ENCODE measurements at places on chromosomes 5 and 9. TPM values are rescaled to one million over a fixed set of nuclear protein-coding genes. Genes with fewer than 3 reads are reported as not detected.

- no peak for DNase-seq
Measured at GRCh38 chr5:125446986-125447385, 700.5 kb upstream of the ZNF608 start.

DNA sequence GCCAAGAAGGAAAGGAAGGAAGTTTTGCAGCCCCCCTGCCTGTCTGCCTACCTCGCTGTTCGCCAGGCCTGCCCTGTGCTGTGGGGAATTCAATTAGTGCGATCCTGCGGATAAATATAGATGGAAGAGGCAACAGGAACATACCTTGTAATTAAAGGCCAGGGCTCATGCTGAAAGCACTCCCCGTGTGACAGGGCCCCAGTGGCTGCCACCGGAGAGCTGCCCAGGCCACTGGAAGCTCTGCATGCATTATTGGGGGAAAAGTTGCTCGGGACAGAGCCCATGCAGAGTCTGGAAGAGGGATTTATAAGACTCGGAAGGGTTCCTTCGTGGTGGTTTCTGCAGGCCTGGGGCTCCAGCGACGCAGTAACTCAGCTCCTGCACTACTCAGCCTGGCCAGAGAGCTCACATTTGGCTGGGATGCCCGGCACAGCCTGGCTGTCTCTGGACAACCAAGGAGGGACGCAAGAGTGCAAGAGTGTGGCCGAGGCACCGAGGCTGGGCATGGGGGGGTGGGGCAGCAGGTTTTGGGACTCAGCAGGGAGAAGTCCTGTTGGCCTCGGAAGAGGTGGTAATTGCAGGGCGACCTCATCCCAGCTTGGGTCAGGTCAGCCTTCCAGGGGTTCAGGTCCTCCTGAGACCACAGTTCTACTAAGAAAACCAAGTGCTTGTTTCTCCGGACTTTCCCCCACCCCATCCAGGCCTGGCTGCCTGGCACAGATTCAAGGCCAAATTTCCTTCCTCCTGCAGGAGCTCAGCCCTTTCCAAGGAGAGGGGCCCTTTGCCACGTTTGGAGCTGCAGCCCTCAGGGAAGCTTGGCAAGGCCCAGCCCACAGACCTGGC, 68.1 kb upstream of the GGTA1 start:
- no peak for DNase-seq

DNA sequence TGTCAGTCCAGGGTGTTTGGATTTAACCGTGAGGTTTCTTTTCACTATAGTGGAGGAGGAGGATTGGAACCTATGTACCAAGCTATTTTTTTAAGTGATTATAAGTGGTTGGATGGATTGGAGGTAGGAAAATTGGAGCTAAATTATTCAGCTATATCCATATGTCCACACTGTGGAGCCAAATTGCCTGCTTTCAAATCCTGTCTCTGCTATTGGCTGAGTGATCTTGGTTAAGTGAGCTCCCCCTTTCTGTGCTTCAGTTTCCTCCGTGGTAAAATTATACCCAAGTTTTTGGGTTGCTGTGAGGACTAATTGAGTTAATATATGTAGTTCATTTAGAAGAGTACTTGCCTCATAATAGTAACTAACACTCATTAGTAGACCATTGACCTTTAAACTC, 2.5 kb downstream of the CENPP start:
- no peak for DNase-seq

- DNase-seq: no peak
Measured at GRCh38 chr5:60809891-60810425, 34.1 kb downstream of the ELOVL7 start.

DNA sequence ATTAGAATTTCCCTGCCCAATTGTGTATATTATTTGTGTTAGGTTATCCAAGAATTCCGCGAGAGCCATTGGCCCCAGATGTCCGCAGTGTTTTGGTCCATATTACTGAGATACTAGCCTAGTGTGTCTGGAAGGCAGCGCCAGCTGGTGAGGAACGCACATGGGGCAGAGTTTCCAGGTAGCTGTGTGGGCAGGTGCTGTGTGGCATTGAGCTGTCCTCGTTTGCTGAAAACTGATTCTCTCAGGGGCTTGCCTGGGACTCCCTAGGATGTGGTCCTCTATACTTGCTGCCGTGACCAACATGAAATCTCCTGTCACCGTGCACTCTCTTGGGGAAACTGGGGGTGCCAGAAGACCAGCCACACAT, 288.7 kb downstream of the FANCC start:
- DNase-seq: no peak

- DNase-seq: no peak
Measured at GRCh38 chr5:124655251-124655917, 91.1 kb downstream of the ZNF608 start.

GRCh38 chr5:2525351-2525750, 226.1 kb downstream of the IRX2 start:
- no peak for DNase-seq

DNA sequence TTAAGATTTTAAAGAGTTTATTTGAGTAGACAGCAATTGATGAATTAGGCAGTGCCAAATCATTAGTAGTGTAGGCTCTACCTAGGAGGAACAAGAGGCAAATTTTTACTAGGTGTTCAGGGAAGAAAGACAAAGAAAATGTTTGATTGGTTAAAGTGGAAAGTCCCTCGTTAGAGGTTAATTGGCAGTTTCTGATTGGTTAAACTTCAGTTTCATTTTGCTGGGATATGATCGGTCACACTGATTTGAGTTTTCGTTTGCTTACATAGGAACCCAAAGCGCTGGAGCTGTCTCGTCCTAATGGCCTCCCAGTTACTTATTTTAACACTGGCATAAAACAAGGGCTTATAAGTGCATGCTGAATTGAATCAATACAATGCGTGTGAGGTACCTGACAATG, 15.1 kb downstream of the DMAC1 start:
- no peak for DNase-seq

DNA sequence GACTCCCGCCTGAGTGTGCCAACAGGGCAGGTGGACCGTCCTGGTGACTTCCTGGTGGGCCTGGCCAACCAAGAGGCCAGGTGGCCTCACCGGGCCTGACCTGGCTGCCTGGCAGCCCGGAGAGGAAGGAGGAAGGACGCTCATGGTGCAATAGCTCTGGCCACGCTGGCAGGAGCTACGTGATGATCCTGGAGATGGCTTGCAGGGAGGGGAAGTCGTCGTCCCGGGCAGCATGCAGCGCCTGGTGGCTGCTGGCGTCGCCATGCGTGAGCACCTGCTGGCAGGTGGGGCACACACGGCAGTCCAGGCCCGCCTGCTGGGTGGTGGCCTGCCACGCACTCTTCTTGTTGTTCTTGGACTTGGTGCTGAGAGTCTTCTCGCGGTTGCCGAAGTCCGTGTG, 26.3 kb downstream of the SPATA31C1 start:
- no peak for DNase-seq

GRCh38 chr9:68447611-68448010, 91.2 kb downstream of the PGM5 start:
- DNase-seq: no peak

- DNase-seq: no peak
Measured at GRCh38 chr5:81800797-81801196, 49.9 kb upstream of the SSBP2 start.

GRCh38 chr9:122900791-122901190, 4.4 kb downstream of the RC3H2 start:
- no peak for DNase-seq

DNA sequence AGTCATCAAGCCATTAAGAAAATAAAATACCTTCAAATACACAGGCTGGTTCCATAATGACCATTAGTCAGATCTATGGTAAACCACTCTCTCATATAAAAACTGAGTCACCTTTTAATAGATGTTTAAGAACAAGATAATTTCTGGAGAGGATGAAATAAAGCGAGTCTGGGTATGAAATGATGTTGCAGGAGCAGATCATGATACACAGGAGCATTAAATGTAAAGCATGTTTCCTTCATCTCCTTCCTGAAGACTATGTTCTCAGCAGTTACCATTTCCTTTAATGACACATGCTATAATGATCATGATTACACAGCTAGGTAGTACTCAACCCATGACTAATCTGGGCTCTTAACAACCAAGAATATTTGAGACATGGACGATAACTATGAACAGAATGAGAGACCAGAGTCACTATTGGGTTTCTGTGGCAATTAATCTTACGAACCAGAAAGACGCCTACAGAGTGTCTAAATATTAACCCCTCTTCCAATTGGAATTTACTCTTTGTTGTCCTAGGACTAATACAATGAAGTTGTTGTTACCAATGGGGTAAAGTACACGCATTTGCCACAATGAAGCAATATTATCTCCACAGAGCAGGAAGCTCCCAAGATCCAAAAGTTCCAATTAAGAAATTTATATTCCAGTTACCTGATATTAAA, 105.6 kb downstream of the NR6A1 start:
- no peak for DNase-seq

DNA sequence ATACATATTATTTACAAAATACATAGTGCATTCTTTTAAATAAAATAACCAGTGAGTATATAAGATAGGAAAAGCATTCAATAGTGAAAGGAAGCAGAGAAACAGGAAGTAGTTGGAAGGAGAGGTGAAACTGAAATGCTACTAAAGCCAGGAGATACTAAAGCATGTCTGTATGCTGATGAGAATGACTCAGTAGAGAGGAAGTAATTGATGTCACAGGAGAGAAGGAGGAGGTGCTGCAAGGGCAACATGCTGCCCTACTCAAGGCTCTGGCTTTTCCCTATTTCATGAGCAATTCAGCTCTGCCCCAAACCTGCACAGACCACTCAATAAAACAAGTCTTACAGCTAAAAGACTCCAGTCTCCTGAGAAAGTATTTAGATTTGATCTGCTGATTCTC, 108.5 kb upstream of the TXNDC8 start:
- no peak for DNase-seq

DNA sequence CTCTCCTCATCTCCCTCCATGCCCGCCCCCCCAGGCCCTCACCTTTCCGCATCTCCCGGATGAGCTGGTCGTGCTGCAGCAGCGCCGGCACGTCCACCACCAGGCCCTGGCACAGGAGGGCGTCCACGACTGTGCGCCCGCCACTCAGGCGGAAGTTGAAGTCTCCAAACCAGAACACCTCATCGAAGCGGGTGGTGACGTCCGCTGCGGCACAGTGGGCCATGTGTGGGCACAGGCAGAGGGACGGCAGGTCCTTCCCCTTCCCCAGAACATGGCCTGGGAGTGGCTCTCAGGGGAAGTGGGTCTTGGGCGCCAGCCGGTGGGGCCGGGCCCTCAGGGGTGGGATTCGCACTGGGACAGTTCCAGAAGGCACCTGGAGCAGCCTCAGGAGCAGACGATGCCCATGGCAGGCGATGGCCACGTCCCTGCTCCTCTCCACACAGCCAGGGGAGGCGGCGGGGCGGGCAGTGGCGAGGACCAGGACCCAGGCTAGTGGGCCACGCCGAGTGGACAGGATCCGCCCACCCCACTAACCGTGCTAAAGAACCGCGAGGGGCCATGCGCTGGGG, 7.8 kb downstream of the INPP5E start:
- no peak for DNase-seq

- no peak for DNase-seq
Measured at GRCh38 chr5:143200781-143201398, 202.6 kb downstream of the NR3C1 start.

DNA sequence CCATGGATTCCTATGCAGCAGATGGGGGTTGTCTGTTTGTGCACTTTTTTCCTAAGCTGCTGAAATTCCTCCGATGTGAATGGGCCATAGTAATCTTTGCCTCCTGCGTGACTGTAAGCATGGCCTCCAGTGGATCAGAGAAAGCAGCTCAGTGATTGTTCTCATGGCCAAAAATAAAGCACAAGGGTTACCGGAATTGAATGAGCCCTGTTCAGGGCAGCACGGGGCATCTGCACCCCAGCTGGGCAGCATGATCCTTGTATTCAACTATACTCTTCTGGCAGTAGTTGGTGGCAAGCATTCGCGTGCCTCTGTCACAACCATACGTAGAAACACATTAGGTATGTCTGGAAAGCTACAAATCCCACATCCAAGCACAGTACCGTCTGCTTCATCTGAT, 193.9 kb downstream of the RORB start:
- DNase-seq: no peak

- DNase-seq: no peak
Measured at GRCh38 chr5:2201011-2201410, 318.3 kb upstream of the IRX4 start.

DNA sequence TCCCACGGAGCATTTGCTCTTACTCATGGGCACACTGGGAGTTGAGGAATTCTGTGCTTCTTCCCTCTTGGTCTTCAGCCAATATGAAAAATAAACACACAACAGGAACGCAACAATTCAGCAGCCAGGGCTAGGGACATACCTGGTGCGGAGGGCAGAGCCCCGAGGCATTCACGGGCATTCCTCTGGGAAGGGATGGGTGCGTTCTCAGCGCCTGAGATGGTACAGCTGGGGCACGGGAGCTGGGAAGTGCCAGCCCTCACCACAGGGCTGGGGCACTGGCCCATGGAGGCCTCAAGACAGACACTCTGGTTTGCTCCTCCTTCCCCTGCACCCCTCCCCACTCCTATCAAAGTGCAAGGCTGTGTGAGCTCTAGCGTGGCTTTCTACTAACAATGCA, 2.1 kb downstream of the SLC6A3 start:
- no peak for DNase-seq

GRCh38 chr5:569868-570361, 42.2 kb upstream of the CEP72 start:
- no peak for DNase-seq

- no peak for DNase-seq
Measured at GRCh38 chr9:8261737-8262136, 462.2 kb upstream of the DMAC1 start.

- no peak for DNase-seq
Measured at GRCh38 chr5:109482748-109483147, 73.0 kb upstream of the PJA2 start.

- no peak for DNase-seq
Measured at GRCh38 chr9:14932231-14932630, 22.0 kb upstream of the FREM1 start.

GRCh38 chr5:65390208-65390607, 91.5 kb downstream of the ADAMTS6 start:
- DNase-seq: no peak

DNA sequence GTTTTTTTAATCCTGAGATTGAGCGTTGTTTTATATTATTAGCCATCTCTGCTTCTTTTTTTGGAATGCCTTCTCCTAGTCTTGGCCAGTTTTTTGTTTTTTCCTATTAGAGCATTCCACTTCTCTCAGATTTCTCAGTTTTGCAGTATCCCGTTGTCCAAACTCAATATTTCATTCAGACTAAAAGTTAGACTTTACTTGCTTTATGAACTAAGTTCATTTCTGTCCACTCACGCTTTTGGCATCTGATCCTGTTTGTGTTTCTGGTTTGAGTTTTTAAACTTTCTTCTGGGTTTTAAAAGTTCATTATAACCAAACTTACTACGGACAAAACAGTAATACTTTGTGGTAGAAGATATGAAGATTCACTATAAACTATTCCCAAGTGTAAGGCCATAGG, 288.3 kb upstream of the MPDZ start:
- no peak for DNase-seq

The IL4 gene
- total RNA-seq: not detected

The SLC27A6 gene
- 1.7 TPM for total RNA-seq

The SRP19 gene
- 34.3 TPM for total RNA-seq

The PFN3 gene
- not detected for total RNA-seq

The DAP gene
- total RNA-seq: 15.7 TPM

The TYRP1 gene
- total RNA-seq: not detected

The ADAMTS2 gene
- total RNA-seq: 10.3 TPM
